NCI-H774 (cell line): ENCODE measurements at places on chromosomes 5 and 9.

GRCh38 chr9:2119566-2119965 lies 104.4 kb downstream of the SMARCA2 start:
- no peak for DNase-seq

DNA sequence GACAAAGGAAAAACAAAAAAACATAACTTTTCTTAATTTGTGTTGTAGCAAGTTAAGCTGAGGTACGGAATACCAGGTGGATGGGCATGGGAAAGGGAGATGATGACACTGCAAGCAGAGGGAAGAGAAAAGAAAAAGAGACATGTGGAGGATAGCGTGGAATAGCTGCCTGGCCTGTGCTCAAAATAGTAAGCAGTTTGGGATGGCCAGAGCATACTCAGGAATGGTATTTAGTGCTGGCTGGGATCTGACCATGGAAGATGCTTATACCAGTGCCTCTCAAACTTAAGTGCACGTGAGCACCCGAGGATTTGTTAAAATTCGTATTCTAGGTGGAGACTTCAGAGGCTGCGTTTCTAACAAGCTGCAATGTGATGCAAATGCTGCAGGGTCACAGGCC lies 41.3 kb downstream of the LNPEP start:
- DNase-seq = no peak

GRCh38 chr5:151234476-151235238 lies 10.8 kb upstream of the CCDC69 start:
- no peak for DNase-seq

GRCh38 chr5:15808577-15808976 lies 308.6 kb downstream of the FBXL7 start:
- DNase-seq = no peak

- DNase-seq = no peak
These were observed 504 bp upstream of the OTP start for GRCh38 chr5:77638763-77639671.

DNA sequence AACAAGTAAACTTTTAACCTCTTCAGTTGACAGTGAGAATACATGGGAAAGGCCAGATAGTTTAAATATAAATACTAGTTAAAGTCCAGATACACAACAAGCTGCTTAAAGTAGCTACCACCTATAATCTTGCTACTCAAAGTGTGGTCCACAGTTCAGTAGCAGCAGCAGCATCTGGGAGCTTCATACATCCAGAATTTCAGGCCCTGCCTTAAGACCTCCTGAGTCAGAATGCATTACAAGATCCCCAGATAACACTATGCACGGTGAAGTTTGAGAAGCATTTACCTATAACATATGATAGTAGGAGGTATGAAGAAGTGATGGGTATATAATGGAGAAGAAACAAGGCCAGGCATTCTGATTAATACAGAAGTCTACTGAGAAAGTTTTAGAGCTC lies 244.5 kb downstream of the EFNA5 start:
- DNase-seq = no peak

DNA sequence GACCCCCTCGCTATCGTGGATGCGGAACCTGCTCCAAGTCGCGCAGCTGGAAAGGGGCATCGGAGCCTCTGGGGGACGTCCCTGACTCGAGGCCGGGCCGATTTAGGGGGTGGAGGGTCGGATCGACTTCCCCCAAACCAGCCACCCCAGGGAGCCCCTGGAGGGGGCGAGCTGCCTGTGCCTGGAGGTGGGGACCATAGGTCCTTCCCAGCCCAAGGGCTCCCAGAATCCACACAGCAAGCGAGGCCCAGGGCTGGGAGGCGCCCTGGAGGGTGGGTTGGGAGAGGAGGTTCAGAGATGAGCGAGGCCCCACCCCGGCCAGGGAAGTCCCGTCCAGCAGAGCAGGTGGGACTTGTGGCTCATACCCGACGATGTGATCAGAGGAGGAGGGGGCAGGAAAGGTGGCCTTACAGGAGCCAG lies 147.6 kb downstream of the GAPVD1 start:
- DNase-seq = no peak

- no peak for DNase-seq
These were observed 68.5 kb downstream of the RICTOR start for GRCh38 chr5:39005566-39006232.

- no peak for DNase-seq
These were observed 14.1 kb downstream of the FGF1 start for GRCh38 chr5:142671801-142672200.
